ENCODE measurements at places on chromosomes 1 and 21.

GRCh38 chr1:184941735-184942134, 32.6 kb downstream of the NIBAN1 start:
- DNase-seq = peak; percentile 80

- DNase-seq = no peak
Observed at GRCh38 chr1:11704194-11704529, 12.7 kb downstream of the DRAXIN start.

GRCh38 chr1:245205396-245205795, 50.6 kb downstream of the KIF26B start:
- DNase-seq = no peak

GRCh38 chr1:186374303-186375151, 526 bp downstream of the TPR start:
- DNase-seq = peak; percentile 74

GRCh38 chr1:232450615-232451014, 179.3 kb downstream of the SIPA1L2 start:
- DNase-seq = no peak

- no peak for DNase-seq
Observed at GRCh38 chr1:83095570-83095969, 903.4 kb downstream of the TTLL7 start.

DNA sequence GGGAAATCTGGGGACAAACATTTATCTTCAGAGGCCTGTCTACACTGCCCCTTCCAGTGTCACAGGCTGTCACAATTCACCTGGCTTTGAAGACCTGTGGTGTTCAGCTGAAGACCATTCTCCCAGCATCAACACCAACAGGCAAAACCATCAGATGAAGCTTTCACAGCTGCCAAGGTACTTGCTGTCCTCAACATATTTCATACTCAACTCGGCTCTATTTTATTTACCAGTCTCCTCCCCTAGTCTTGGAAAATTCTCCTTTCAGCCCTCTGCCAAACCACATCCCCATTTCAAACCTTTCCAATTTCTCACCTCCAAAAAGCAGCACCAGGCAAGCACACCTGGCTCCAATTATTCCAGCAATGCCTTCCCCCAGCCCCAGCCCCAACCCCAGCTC, 108.8 kb downstream of the TGFBR3 start:
- DNase-seq = no peak

- no peak for DNase-seq
Observed at GRCh38 chr1:201695607-201696006, 133.3 kb upstream of the IPO9 start.

DNA sequence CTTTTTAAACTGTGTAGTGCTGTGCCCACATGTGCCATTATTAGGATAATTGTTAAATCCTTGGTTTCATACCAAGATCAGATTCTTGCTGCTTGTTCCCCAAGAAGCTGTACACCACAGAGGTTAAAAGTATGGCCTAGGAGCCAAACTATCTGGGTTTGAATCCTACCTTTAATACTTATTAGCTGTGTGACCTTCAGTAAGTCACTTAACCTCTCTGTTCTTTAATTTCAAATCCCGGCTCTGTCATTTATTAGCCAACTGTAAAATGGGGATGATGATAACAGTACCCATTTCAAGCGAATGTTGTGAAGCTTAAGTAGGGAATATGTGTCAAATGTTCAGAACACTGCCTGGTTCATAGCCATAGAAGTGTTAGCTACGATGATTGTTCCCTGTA, 32.6 kb downstream of the NKAIN1 start:
- no peak for DNase-seq

DNA sequence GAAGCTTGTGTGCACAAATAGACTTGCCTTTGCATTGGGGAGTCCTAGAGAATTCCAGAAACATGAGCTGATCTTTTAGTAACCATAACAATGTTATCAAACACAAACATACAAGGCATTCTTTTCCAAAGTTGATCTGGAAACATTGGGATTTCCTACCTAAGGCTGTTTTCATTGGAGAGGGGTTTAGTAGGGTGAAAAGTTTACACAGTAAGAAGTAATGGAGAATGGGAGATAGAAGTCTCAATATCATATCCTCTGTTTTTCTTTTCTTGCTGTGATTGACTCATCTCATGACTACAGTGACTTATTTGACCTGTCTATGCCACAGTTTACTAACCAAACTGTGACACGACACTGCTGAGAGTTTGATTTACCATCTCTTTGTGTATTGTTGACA, 65.6 kb upstream of the PLA2G4A start:
- peak; percentile 55 for DNase-seq

GRCh38 chr1:169003864-169004516, 102.5 kb upstream of the ATP1B1 start:
- DNase-seq = no peak

DNA sequence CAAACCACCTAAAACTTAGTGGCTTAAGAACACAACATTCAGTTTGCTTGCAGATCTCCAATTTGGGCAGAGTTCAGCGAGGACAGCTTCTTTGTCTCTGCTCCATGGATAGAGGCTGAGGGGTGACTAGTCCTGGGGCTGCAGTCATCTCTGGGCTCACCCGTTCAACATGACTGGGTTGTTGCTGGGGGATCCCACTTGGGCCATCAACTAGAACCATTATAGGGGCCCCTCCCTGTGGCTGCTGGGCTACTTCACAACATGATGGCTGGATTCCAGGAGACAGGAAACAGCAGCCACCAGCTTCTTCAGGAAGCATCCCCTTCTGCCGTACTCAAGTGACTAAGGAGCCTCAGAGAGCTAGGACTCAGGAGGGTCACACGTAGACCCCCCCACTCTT, 140.9 kb downstream of the RHOU start:
- DNase-seq = no peak

GRCh38 chr1:228417483-228418203, 982 bp upstream of the TRIM17 start:
- no peak for DNase-seq

DNA sequence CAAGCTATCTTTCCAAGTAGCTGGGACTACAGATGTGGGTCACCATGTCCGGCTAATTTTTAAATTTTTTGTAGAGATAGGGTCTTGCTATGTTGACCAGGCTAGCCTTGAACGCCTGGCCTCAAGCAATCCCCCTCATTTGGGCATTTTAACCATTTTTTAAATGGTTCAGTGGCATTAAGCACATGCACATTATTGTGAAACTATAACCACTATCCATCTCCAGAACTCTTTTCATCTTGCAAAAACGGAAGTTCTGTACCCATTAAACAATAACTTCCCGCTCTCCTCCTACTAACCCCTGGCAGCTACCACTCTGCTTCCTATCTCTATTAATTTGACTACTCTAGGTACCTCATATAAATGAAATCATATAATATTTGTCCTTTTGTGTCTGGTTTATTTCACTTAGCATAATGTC, 4.8 kb upstream of the IL6R start:
- DNase-seq = no peak

DNA sequence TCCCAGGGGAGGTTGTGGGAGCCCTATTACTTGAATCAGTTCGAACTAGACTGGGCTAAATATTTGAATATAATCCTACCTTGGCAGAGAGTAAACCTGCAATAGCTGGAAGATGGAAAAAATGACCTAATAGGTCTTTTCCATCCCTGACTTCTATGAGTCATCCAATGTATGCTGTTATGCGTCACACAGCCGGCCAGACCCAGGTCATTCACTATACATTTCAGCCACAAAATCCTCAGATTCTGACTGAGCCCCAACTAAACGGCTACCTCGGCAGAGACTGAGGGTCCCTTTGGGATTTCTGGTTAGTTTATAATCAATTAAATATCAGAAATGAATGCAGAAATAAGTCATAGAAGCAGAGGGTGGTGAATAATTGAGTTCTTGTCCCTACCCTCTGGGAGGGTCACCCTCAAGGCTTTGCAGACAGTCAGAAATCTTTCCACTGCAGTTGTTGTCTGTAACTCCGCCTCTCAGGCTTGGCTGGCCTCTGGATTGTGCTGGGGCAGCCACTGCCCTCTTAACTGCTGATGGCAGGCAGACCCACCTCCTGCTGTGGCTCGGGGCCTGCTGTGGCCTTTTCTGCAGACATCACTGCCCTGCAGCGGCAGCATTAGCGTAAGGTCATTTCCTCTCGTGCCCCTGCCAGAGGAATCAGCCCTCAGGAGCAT, 240.5 kb downstream of the TGFB2 start:
- no peak for DNase-seq

DNA sequence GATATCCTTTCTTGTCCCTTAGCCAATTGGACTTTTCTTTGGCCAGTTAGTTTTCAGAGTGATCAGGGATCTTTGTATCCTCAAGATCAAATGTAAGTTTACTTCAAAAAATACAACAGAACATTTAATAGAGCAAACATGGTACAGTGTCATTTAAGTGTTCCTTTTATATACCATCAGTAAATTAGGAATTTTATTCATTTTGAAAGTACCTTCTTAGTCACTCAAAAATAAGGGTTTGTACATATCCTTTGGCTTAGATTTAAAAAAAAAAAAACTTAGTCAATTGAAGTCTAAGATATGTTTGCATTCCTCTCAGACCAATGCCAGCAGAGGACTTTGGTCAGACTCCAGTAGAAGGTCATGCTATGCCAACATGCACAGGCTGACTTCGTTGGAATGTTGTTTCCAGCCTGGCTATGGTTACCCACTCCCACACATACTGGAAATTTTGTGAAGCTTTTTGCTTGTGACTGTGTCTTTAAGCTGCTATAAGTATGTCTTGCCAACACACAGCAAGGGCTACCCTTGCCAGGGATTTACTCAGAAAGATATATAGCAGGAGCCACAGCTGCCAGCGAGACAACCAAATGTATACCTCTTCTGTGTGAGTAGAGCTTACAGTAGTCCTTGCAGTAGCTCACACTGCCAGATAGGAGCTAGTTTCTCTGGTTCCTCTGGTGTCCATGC, 81.5 kb upstream of the LRIF1 start:
- peak; percentile 15 for DNase-seq

DNA sequence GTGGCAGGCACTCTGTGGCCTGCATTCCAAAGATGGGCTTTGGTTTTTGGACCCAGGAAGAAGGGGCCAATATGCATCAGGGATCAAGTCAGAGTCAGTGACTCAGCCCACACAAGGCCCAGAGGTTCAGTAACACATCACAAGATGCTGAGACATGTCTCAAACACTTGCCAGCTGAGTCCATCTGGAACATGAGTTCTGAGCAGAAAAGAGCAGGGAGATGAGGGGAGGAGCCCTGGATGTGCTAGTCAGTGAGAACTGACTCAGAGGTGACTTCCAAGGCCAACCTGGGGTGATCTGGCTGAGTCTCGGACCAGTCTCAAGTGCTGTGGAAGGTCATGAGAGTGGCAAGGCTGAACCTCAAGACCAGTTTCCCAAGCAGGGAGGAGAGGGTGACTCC, 150.1 kb downstream of the CDC7 start:
- peak; percentile 9 for DNase-seq

- DNase-seq = no peak
Observed at GRCh38 chr1:114152508-114153260, 985 bp downstream of the SYT6 start.

GRCh38 chr1:31273619-31274018, 23.0 kb downstream of the SNRNP40 start:
- no peak for DNase-seq

- DNase-seq = no peak
Observed at GRCh38 chr1:11527541-11528452, 48.8 kb downstream of the DISP3 start.
